ENCODE measurements at places on chromosomes 1 and 21.

GRCh38 chr1:46303872-46304326 is 401 bp downstream of the UQCRH start:
- DNase-seq = no peak

- DNase-seq = no peak
These were observed 121.3 kb upstream of the IPO9 start for GRCh38 chr1:201707656-201708055.

DNA sequence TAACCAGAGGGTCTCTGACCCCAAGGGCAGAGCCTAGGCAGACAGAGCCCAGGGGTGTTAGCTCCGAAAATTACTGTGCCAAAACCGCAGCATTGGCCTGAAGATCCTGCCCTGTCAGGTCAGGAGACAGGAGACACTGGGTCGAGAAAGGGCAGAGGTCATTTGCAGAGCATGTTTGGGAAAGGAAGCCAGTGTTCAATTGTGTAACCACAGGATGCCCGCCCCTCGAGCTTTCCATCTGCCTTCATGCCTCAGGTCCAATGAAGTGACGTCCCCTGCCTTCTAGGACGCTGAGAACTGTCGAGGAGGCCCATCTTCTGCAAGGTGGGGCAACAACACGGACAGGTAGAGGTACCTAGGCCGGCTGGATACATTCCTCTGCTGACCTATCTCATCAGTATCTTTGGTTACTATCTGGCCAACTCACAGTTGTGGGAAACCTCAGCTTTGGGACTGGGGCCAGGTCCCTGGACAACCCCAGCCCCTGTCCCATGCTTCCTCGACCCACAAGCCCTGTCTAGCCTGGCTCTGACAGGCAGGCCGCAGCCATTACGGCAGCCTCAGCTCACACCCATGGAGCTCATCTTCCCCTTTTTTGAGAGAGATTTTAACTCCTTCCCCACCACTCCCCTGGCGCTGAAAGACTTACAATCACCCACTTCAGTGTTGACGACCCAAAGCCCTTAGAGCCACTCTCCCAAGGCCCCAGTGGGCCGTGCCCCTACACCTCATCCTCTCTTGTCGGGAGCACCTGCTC is 1.3 kb downstream of the ARL8A start:
- no peak for DNase-seq

DNA sequence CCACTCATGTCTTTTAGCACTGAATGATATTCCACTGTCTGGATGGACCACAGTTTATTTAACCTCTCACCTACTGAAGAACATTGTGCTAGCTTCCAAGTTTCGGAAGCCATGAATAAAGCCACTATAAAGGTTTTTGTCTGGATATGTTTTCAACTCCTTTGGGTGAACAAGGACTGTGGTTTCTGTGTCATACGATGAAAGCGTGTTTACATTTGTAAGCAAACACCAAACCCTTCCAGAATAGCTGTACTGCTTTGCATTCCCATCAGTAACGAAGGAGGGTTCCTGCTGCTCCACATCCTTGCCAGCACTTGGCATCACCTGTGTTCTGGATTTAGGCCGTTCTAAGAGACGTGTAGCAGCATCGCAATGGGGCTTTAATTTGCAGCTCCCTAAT is 10.7 kb upstream of the ARHGEF16 start:
- no peak for DNase-seq

GRCh38 chr1:37930246-37931101 is 16.4 kb downstream of the INPP5B start:
- DNase-seq = no peak

- no peak for DNase-seq
These were observed 31.1 kb downstream of the EEIG2 start for GRCh38 chr1:108590957-108591356.
